ENCODE measurements at places on chromosomes 2 and 18. TPM values are rescaled to one million over a fixed set of nuclear protein-coding genes. Genes with fewer than 3 reads are reported as not detected.

The ITGAV gene
- total RNA-seq, result 28.1 TPM

GRCh38 chr2:237304763-237305514 is 109.0 kb downstream of the COL6A3 start:
- peak; percentile 56 for ATAC-seq

- ATAC-seq, result no peak
Observed at GRCh38 chr2:128324008-128324896, 5.6 kb upstream of the HS6ST1 start.

- no peak for ATAC-seq
Observed at GRCh38 chr18:10101729-10102128, 187.9 kb downstream of the VAPA start.

The SCTR gene
- not detected for total RNA-seq

- ATAC-seq, result no peak
Observed at GRCh38 chr2:112465382-112465781, 16.6 kb upstream of the TTL start.

All from esophagus mucosa (tissue), 1 donor.